A549 treated with Hydrocortisone at 1 μM for 4 hours (cell line): ENCODE measurements at places on chromosomes 3 and 15. TPM values are rescaled to one million over a fixed set of nuclear protein-coding genes. Genes with fewer than 3 reads are reported as not detected.

Gene ACTRT3
- total RNA-seq = 2.9 to 3.3 TPM (median 3.0 TPM) in 5 replicates

Gene LTK
- total RNA-seq = 0.03 to 0.10 TPM (median 0.07 TPM) in 5 replicates

Gene FGF7
- total RNA-seq = not detected in 5 replicates

Gene SNX4
- total RNA-seq = 21.3 to 26.6 TPM (median 26.3 TPM) in 5 replicates

Gene PLSCR2
- total RNA-seq = 0.11 TPM in 1 of 5 replicates, not detected in the others

Gene TTC23
- 9.0 to 14.4 TPM (median 11.5 TPM) in 5 replicates for total RNA-seq

Gene HTR3E
- total RNA-seq = not detected in 5 replicates

Gene NR1I2
- not detected in 5 replicates for total RNA-seq

Gene ATP13A5
- not detected in 5 replicates for total RNA-seq

Gene STRIT1
- not detected in 5 replicates for total RNA-seq

Gene LYZL4
- not detected in 5 replicates for total RNA-seq

Gene CLDN16
- total RNA-seq = 0.03 to 0.14 TPM (median 0.08 TPM) in 3 of 5 replicates, not detected in the others

Gene C3orf85
- total RNA-seq = not detected in 5 replicates

Gene SCN11A
- not detected in 5 replicates for total RNA-seq

Gene SNURF
- total RNA-seq = 5.2 to 16.4 TPM (median 10.8 TPM) in 5 replicates

Gene IL17RC
- total RNA-seq = 27.3 to 35.3 TPM (median 31.1 TPM) in 5 replicates
